ENCODE measurements at places on chromosomes 16 and 17.
A peak's percentile ranks its signal among the peaks of the same experiment; 100 is the strongest.

- no peak for DNase-seq
Measured at GRCh38 chr16:88377961-88378360, 4.8 kb upstream of the ZNF469 start.

- no peak for DNase-seq
Measured at GRCh38 chr16:68061396-68061795, 23.8 kb upstream of the NFATC3 start.

GRCh38 chr16:78751601-78752000, 652.1 kb downstream of the WWOX start:
- no peak for DNase-seq

GRCh38 chr17:58054641-58055040, 28.6 kb upstream of the DYNLL2 start:
- DNase-seq: no peak

DNA sequence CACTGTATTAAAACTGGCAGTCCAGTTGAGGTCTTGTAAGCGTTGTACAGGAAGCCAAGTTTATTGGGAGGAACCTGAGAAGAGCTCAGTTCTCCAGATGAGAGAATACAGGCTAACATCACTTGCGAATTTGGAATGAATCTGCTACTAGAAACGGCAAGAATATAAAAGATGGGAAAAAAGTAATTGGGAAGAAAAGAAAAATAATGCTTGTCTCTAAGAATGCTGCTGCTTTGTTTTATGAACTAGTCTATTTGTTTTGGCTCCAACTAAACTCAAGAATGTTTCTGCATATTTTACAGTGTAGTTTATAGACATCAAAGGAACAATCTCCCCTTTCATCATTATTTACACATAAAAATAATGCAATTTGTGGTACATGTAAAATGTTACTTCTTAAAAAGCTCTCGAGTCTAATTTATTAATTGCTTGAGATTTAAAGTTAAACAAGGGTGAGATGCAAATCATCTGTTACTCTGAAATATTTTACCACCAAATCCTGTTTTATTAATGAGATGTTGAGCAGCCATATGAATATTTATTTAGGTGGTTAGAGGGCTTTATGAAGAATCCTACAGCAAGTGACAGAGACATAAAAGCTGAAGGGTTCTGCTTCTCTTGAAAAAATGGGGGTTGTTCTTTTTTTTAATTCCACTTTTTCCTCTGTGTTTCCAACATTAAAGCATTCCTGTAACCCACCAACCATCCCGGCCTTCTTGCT, 162.1 kb upstream of the AXIN2 start:
- no peak for DNase-seq

DNA sequence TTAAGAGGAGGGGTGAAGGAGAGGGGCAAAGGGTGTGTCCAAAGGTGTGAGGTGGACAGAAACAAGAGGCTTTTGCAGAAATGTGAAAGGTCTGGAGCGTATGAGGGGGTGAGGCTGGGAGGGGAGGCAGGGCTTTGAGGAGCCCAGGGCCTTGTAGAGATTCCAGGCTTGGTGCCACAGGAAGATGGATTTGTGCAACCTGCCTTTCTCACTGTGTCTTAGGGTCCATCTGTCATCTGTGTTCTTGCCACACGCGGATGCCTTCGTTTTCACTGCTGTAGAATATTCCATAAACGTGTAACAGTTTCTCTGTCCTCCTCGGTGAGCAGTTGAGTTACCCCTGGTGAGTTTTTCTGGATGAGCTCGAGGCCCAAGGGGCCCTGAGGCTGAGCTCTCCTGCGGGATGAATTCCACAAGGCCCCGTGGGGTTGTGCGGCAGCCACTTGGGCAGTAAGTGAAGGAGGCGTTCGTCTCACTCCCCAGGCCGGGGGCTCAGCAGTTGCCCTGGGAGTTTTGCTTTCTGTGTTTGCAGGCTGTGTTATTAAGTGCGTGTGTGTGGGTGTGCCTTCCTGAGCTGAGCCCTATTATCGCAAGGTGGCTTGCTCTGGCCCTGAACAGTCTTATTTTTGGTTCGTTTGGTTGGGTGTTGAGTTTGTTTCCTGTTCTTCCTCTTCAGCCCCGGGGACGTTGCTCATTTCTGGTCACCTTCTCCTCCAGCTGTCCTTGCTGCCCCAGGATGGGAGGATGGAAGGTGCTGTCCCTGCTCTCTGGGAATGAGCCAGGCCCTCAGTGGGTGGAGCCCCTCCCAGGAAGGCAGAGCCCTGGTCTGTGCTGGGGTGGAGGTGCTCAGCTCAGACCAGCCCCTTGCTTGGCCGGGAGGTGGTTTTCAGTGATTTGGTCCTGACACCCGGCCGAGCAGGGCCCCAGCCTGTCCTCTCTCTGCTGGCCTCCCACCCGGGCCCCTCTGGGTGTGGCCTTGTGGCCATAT, 28.4 kb downstream of the BAIAP2 start:
- DNase-seq: no peak

DNA sequence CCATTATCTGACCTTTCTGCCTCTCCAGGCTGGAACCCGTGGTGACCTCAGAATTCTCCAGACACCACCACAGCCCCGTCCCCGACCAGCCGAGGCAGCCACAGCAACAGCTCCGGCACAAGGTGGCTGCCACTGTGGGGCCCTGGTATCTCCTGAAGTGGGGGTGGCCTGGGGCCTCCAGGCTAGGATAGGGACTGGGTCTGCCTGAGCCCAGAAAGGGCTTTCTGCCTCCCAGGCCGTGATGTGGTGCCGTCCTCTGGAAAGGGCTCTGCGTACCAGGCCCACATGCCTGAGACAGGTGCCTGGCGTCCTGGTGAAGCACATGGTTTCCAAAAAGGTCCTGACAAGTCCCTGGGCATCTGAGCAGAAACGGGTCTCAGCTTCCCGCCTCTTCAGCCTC, 17.1 kb downstream of the FLYWCH1 start:
- no peak for DNase-seq

GRCh38 chr17:48159232-48159631, 51.7 kb downstream of the SNX11 start:
- DNase-seq: no peak

DNA sequence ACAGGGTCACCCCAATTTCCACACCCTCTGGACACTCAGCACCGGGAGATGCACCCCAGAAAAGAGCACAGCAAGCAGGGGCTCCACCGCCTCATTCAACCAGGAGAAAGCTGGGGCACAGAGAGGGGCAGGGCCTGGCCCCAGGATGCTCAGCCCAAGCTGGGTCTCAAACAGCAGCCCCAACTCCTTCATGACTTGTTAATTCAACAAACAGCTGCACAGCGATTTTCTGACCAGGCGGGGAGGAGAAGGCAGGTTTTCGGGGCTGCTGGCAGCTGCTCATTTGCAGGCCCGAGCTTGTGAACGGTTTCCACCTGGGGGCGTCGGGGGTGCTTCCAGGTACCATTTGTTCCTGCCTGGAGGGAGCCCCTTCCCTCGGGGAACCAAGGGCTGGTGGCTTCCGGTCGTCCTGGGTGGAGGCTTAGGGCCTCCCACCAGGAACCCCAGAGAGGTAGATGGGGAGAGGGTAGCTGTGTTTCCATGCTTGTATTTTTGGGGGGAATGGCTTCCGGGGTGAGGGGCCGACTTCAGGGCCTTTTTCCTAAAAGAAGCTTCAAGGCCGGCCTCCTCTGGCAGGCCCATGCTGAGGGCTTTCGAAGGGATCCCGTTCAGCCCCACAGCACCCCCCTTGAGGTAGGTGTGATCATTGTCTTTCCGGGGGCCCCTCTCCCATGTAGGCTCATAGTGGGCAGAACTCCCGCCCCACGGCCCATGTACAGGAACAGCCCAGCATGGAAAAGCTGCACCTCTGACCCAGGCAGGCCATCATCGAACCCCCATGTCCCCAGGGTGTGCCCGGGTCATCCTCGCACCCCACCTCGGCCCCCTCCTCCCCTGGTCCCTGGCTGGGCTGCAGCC, 191.6 kb upstream of the GSE1 start:
- peak; percentile 51 for DNase-seq

DNA sequence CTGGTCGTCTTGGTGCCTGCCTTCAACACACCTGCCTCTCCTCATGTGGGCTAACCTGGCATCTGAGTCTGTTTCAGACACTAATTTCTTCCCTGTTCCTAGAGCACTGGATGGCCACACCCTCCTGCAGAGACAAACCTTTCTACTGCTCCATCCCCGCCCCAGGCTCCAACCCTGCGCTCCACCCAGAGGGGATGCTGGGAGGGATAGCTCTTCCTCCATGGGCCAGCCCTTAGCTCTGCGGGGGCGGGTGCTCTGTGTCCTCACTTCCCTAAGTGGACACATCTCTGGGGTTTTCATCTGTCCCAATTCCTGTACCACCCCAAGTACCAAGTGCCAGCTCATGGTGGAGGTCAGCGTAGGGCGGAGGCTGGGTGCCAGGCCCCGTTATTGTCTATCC, 11.0 kb upstream of the CRISPLD2 start:
- DNase-seq: no peak

Data from pancreas (tissue), 10 donors.